Foreskin melanocyte (primary cell): ENCODE measurements at places on chromosomes 2 and 18.

DNA sequence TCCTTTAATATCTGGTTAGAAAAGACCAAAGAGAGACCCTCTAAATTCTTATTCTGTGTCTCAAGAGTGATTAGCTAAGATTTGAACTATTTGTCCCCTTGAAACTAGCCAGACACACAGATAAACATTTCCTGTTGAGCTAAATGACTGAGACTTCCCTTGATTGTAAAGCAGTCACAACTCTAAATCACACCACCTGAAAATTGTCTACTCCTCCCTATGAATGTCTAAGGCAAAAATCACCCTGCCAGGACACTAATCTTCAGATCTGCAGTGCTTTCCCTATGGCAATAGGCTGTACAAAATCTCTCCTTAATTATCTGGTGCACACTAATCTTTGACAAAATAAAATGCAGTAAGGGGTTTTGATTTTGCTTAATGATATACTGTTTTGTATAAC is 200.5 kb upstream of the GULP1 start:
- no peak for DNase-seq

GRCh38 chr2:31219131-31219969 is 2.0 kb upstream of the CAPN14 start:
- DNase-seq = no peak

DNA sequence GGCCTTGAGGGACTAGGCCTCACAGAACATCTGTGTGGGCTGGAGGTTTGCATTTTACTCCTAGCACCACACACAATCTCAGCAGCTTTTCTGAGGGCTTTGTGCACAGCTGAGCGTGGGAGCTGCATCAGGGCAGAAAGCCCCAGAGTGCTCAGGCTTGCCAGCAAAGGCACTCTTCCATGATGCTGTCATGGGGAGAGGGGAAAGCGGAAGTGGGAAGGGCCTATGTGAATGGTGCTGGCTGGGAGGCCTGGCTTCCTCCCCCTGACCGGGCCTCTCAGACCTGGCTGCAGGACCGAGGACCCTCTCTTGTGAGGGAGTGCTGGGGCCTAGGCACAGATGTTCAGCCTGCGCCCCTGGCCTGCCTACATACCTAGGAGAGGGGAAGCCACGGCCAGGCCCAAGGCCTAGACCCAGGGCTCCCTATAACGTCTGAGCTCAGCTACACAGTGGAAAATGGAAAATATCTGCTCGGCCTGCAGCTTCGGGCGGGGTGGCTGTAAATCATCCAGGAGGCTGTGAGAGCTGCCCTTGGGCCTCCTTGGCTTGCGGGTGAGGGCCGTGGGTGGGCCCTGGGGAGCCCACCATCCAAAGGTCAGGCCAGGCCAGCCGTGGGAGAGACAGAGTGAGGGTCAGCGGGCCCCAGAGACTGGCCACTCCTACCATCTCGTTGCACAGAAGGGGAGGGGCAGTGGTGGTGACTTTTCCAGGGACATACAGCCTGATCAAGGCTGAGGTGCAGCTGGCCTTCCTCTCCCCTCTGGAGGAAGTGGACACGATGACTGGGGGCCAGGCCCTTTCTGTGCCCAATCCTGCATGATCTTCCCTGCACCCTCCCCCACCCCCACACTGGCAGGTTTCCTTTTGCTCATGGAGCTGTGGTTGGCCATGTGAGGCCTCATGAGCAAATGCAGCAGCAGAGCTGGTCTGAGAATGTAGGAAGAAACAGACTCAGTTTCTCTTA is 22.8 kb downstream of the GLI2 start:
- DNase-seq = no peak

- DNase-seq = no peak
These were observed at the start of gene IL1B for GRCh38 chr2:112836695-112837117. IL1B (minus strand) TSS chr2:112836779; CDS start chr2:112836229, 550 bp downstream.

GRCh38 chr2:73105511-73105971 is 7.2 kb downstream of the RAB11FIP5 start:
- no peak for DNase-seq

DNA sequence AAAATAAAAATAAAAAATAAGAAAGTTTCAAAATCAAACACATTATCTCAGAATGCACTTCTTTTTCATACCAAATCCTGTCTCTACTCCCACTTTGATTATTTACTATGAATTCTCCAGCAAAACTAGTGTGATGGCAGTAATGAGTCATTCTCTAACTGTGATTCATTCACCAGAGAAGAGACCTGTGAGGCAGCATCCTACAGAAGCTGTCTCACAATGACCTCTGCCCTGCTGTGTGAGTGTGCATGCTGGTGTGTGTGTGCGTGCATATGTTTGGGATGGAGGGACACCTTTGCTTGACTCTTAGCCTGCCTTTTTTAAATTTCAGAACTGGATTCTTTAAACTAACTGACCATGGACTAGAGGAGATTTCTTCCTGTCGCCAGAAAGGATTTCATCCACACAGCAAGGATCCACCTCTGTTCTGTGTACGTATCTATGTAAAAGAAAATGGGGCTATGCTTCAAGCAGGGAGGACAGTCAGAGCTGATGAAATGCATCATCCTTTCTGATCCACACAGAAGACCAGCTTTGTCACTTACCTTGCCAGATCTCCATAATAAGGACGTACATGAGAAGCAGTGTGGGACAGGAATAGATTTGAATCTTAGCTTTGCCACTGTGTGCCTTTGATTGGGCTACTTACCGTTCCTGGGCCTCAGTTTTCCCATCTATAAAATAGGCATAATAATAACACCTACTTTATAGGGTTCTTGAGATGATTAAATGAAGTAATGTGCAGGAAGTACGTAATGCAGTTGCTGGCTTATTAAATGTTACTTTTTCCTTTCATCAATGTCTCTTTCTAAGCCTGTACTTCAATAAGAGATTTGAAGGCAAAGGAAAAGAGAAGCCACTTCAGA is 31.2 kb downstream of the STAMBP start:
- peak; percentile 9 for DNase-seq

DNA sequence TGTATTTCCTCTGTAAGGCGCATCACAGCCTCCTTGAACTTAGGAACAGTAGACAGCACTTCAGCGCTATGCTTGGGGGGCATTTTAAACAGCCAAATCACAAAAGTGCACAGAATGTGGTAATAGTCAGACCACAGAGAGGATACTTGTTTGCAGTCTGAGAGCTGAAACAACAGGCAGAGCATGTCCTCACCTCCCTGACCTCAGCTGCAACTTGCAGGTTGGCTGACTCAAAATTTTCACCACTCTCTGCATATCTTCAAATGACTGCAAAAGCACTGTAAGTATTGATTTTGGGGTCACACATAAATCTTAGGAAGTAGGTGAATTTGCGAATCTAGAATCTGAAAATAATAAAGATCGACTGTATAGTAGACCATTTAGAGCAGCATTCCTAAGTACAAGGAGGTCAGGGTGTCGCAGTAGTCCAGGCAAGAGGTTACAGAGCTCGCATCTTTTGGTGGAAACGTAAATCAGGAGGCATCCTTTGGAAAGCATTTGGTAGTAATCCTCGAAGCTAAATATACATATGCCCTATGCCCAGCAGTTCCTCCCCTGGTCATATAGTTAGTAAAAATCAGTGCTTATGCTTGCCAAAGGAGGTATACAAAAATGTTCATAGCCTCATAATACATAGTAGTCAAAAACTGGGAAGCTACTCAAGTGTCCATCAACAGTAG is 108.2 kb upstream of the MYCN start:
- DNase-seq = no peak

DNA sequence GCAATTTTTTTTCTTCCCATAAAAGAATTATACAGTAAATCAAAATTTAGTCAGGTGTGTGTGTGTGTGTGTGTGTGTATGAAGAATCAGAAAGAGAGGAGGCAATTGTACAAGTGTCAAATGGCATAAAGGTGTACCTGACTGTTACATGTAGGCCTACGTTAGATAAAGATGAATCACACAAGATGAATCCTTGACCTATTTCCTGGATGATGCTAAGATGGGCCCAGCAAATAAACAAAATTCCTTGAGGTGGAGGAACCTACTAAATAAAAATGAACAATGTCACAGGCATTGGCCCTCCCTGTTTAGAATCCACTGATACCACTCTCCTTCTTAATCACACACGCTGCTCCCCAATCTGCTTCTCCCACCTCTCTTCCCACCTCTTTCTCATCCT is 79.7 kb upstream of the LRATD1 start:
- no peak for DNase-seq

GRCh38 chr18:26813043-26813442 is 52.5 kb downstream of the AQP4 start:
- no peak for DNase-seq

DNA sequence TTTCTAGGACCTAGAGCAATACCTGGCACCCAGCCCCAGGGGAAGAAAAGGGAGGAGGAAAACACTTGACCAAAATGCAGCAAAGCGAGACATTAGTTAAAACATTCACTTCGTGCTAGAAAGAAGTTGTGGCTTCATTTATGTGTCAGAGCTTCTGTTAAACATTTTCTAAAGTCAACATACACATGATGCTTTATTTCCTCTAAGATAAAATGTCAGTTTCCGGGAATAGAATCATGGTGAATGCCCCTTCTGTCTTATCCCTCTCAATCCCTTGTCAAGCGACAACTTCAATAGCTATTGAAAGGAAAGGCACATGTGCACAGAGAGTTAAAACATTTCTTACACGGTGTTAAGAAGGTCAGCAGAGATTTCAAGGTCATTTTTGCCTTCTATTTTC is 404.6 kb upstream of the CWC22 start:
- DNase-seq = peak; percentile 63

DNA sequence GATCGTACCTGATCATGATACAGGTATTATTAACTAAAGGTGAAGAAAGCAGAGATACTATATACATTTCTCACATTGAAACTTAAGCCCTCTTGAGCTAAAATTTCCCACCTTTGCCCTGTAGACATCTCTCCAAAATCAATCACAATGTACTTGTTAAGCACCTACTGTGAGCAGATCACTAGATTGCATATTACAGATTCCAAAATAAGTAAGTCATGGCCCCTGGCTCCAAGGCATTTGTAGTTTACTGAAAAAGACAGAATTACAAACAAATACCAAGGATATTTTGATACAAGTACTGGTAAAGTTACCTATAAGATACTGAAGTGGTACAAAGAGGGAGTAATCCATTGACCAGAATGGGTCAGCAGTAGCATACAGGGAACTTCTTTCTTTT is 455.3 kb downstream of the STK39 start:
- no peak for DNase-seq

GRCh38 chr18:76948345-76948744 is 126.0 kb downstream of the ZNF236 start:
- DNase-seq = no peak

GRCh38 chr2:127106457-127106990 is 430 bp downstream of the BIN1 start:
- peak; percentile 13 for DNase-seq

DNA sequence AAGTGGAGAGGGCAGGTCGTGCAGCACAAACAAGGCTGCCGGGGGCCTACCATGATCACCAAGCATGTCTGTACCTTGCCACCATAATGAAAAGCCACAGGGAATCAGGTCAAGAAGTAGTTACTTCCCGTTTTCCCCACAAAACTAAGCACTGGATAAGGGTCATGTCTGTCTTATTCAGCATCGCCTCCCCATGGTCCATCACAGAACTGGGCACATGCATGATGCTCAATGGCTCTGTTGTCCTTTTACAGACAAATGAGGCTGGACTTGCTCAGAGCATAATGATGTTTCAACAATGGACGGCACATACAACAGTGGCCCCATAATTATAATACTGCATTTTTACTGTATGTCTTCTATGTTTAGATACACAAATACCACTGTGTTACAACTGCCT is 27.5 kb downstream of the REEP1 start:
- DNase-seq = no peak

GRCh38 chr2:18078216-18078615 is 199.7 kb downstream of the KCNS3 start:
- DNase-seq = no peak

- DNase-seq = no peak
These were observed 145.0 kb upstream of the DSEL start for GRCh38 chr18:67661555-67661954.

- DNase-seq = no peak
These were observed 2.0 kb downstream of the ACAA2 start for GRCh38 chr18:49811151-49811938.

- DNase-seq = peak; percentile 84
These were observed 16.3 kb downstream of the SLC3A1 start for GRCh38 chr2:44291281-44292248.

- no peak for DNase-seq
These were observed 142.6 kb downstream of the RAPGEF4 start for GRCh38 chr2:172878260-172878659.

GRCh38 chr2:184154438-184154837 is 443.9 kb upstream of the ZNF804A start:
- no peak for DNase-seq
